ENCODE measurements at places on chromosomes 12 and 14.

- DNase-seq: peak; percentile 13
These were observed 121.2 kb downstream of the PTPRQ start for GRCh38 chr12:80565271-80565670.

DNA sequence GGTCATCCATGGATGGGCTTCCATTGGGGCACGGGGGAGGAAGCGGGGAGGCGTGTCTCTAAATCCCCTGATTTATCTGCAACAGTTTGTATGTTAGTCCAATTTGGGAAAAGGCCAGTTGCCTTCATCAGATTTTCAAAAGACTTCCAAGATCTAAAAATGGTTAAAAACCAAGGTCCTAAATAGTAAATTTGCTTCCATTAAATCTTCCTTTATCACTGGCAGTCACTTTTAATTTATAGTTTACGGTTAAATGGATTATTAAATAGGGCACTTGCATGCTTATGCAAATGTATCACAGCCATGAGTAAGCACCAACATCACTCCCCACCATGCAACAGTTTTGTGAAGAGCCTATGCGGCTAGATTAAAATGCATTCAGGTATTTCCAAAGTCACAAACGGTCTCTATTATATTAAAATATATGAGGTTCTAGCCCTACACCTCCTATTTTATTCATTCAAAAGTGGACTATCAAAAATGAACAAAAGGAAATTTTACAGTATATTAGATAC, 108.2 kb upstream of the GPHB5 start:
- DNase-seq: no peak

DNA sequence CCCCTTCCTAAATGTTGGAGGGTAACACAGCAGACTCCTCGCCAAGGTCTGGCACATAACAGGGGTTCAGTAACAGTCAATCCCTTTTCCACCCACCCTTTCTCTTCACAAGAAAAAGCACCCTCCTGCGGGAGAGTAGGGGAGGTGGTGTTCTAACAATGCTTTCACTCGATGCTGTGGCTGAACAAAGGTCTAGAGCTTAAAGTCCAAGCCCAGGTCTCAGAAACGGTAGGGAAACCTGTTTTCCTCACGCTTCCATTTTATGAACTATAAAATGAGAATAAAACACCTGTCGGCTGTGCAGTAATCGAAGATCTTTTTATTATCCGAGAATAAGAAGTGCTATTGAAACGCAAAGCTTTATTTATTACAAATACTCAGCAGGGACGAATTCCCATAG, 20.9 kb upstream of the CACNA2D4 start:
- no peak for DNase-seq

DNA sequence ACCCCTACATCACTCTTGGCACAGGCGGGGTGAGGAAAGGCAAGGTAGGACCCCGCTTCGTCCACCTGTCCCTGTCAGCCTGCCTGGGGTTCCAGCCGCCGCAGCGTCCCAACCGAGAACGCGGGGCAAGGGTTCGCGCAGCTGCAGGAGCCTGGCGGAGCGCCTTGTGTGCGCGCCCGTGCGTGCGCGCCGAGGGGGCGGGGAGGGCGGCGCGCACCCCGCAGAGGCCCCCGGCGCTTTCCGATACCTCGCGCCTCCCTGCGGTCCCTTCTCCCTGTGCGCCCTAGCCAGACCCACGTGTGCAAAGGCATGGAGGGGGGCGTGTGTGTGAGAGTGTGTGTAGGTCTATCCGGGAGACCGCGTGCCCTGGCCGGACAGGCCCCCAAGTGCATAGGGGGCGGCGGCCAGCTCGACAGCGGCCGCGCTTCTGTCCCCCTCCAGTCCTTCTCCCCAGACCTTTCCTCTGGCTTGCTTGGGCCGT, 122.4 kb downstream of the TSPAN9 start:
- DNase-seq: no peak

DNA sequence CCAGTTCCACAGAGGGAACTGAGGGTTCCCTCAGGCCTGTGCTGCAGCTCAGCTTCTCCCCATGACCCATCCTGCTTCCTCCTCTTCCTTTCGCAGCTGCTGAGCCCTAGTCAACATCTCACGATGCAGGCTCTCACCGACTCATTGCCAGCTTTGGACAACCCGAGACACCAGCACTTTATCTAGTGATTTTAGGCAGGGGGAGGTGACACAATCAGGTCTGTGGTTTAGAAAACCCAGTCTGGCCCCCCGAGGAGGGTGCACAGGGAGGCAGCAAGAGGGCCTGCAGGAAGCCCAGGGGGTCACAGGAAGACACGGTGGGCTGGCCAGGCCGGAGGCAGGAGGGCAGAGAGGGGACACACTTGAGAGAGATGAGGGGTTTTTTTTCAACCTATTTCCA, 35.4 kb downstream of the DIO3 start:
- no peak for DNase-seq

- DNase-seq: no peak
These were observed 235.7 kb downstream of the CACNA1C start for GRCh38 chr12:2288471-2288870.

GRCh38 chr12:20404576-20405346, 36.4 kb downstream of the PDE3A start:
- peak; percentile 95 for DNase-seq

DNA sequence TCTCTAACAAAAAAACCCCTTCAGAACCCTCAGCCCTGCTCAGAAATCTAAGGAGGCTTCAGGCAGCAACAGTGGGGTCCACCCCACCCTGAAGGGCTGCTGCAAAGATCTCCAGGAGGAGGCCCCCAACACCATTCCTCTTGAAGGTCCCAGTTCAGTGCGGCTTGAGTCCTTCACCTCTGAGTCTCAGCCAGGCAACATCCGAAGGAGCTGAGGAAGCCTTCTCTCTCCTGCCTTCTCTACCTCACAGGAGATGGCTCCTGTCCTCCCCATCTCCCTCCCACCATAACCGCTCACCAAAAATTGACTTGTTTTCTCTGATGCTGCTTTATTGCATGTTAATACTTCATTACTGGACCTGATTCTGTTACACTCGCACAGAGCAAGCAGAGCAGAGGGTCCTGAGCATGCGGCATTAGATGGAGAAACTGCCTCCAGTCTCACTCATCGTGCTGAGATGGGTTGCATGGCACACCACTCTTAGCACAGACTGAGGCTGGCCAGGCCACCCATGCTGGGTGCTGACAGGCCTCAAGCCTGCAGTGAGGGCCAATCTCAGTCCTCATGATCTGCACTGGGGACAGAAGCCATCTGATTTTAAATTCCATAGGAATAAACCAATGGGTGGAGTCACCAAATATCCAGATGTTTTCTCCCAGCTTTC, 224.8 kb downstream of the CACNA1C start:
- no peak for DNase-seq

DNA sequence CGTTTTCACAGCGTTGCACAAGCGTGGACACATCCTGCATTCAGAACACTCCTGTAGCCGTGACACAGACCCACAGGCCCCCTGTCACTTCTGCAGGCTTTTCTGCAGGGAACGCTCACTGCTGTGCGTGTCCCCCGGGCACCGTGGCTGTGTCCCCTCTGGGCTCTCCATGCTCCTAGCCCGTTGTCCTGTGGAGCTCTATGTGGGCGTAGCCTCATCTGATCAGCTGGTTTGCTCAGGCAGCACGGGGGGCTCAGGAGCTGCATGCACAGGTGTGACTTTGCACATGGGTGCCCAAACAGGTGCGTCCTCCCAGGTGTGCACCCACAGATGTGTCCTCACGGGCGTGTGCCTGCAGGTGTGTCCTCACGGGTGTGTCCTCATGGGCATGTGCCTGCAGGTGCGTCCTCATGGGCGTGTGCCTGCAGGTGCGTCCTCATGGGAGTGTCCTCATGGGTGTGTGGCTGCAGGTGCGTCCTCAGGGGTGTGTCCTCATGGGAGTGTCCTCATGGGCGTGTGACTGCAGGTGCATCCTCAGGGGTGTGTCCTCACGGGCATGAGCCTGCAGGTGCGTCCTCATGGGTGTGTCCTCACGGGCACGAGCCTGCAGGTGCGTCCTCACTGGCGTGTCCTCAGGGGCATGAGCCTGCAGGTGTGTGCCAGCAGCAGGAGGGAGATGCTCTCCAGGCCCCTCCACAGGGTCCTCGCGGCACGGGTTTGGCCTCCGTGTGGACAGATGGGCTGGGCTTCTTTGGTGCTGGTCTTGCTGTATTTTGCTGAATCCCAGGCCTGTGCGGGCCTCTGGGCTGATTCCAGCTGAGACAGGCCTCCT, 17.5 kb downstream of the MTA1 start:
- DNase-seq: no peak

GRCh38 chr12:98253207-98254037, 262.0 kb upstream of the TMPO start:
- no peak for DNase-seq

DNA sequence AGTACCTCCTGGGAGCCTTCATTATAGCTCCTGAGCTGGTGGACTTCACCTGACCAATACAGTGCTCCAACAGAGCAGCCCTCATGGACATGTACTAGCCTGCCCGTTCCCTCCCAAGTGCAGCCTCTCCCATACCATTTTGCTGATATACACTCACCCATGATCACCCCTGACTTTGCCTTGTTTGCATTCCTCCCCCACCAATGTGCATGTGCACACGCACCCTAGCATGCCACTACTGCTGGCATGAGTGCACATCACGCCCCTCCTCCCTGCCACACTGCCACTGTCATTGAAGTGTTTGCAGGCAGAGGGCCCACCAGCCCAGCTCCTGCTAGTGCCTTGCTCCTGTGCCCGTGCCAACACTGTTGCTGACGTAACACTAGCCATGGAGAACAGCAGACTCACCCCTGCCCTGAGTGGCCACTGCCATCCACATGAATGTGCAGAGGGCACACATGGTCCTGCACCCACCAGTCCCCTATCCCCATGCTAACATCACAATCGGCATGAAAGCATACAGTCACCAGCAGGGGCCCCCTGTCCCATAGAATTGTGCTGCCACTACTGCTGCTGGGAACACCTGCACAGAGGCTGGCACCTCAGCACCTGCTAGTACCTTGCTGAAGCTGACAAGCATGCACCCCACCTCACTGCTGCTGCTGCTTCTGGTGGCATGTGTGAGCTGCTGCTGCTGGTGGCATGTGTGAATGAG, 110.3 kb downstream of the SINHCAF start:
- DNase-seq: no peak

DNA sequence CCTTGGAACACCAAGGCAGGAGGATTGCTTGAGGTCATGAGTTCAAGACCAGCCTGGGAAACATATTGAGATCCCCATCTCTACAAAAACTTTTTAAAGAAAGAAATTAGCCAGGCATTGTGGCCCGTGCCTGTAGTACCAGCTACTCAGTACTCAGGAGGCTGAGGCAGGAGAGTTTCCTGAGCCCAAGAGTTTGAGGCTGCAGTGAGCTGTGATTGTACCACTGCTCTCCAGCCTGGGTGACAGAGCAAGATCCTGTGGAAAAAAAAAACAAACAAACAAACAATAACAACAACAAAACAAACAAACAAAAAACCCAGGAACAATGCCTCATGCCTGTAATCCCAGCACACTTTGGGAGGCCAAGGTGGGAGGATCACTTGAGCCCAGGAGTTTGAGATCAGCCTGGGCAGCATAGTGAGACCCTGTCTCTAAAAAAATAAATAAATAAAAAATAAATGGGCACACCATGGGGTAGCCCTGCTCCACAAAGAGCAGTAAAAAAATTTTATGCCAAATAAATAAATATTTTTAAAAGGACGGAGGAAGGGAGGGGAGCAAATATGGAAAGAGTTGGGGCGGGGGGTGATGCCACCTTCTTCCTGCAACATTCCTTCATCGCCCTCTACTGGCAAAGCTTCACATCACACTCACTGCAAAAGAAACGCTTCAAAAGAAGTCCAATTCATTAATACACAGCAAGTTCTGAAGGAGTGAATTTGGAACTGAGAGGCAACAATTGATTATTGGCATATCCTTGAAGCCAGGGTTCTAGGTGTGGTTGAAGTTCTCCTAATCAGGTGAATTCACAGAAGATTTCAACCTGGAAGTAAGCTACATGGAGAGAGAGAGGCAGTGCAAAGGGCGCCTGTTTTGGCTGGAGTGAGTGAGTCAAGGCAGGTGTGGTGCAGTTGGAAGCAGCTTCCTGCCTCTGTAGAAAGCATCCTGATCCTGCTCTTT, 8.8 kb upstream of the GNPTAB start:
- peak; percentile 20 for DNase-seq

GRCh38 chr14:95313190-95313589, 6.5 kb downstream of the CLMN start:
- DNase-seq: peak; percentile 24

GRCh38 chr12:129670256-129670920, 233.4 kb downstream of the TMEM132D start:
- no peak for DNase-seq

GRCh38 chr14:94043111-94043755, 17.1 kb downstream of the OTUB2 start:
- no peak for DNase-seq

- DNase-seq: no peak
These were observed 61.2 kb upstream of the DIO3 start for GRCh38 chr14:101500061-101500460.

DNA sequence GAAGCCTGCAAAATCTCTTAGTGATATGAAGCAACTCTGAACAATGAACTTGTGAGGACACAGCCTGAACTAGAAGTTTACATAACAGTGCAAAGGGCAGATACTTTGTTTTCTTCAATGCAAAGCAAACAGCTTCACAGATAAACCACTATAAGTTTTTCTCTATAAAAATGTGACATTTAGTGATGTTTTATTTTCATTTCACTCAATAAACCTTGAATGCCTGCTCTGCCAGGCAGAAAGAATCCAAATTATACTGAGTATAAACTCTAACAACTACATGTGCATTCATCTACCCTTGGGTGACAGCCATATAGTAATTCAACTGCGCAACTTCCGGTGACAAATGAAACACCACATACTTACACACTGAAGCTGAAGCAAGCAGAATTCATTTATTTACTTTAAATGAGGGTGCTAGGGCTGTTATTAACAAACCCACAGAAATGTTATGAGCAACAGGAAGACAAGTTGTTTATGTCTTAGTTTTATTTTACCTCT, 10.3 kb downstream of the DCP1B start:
- DNase-seq: peak; percentile 29

GRCh38 chr14:104800015-104800770, 708 bp upstream of the ZBTB42 start:
- DNase-seq: peak; percentile 50

DNA sequence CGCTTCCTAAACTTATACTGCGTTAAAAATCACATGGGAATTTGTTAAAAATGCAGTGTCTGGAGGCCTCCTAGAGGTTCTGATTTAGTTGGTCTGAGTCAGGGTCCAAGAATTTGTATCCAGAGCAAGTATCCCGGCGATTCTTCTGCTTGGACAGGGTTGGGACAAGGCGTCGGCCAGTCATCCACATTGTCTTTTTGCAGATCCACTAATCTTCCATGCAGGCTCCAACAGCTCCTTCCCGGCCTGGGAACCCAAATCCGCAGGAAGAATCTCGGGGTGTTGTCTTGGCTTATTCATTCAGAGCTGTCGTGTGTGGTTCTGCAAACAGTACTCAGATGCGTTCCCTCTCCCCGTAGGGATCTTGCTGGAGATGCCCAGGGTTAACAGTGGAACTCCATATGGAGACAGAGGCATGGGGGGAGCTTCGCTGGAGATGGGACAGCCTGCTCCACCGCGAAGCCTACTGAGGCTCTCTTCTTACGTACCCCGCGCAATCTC, 25.3 kb downstream of the GPRC5D start:
- DNase-seq: no peak
